ENCODE measurements at places on chromosomes 1 and 21.

DNA sequence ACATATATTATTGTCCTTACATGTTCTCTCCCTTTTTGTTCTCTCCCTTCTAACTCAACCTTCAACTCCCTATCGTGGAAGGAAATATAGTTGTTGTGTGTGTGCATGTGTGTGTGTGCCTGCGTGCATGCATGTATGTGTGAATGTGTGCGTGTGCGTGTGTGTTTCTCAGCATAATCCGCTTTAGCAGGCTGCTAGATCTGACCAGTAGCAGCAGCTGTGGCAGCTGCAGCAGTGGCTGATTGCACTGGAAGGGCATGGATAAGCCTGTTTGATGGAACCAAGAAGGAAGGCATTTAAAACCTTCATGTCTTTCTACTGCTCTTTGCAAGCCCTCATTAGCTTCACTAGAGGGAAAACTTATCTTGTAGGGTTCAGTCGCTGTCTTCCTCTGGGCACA, 65.6 kb upstream of the IRF2BP2 start:
- no peak for DNase-seq

DNA sequence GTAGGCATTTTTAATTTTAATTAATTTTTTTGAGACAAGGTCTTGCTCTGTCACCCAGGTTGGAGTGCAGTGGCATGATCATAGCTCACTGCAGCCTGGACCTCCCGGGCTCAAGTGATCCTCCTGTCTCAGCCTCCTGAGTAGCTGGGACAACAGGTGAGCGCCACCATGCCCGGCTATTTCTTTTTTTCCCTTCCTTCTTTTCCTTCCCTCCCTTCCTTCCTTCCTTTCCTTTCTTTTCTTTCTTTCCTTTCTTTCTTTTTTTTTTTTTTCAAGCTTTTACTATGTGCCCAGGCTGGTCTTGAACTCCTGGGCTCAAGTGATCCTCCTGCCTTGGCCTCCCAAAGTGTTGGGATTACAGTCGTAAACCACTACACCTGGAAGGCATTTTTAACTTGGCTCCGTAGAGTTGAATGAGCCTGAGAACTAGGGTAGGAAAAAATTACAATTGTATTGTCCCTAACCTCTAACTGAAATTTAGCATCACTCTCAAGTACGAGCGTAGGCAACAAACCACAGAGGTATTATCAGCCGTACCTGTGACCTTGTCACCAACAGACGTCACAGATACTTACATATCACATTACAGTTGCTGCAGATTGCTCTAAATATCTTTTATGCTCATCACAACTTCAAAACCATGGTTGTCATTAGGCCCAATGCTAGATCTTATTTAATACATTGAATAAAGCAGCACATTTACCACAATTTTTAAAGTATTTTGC, 8.0 kb downstream of the RUNX3 start:
- peak; percentile 71 for DNase-seq

DNA sequence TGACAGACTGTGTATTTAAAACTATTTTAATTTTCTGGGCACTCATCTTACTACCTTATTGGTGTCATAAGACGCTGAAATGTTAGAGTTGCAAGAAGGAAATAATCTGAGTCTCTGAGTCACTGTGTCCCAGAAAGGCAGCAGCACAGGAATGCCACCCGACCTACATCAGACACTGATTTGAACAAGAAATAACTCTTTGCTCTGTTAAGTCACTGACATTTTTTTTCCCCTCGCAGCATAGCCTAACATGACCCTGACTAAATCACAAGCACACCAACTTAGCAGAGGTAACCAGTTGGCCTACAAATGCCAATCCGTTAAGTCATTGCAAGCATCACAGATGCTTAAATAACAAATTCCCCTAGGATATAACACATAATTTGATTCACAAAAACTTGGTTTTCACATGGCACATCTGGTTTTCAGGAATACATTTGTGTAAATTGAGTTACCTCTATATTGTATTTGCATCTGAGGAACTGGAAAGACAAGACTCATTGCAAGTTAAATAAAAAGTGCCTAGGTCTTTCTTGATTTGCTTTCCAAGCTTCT, 349.1 kb downstream of the SEC16B start:
- DNase-seq: no peak

- DNase-seq: no peak
These were observed 102.5 kb downstream of the TRABD2B start for GRCh38 chr1:47894410-47895278.

DNA sequence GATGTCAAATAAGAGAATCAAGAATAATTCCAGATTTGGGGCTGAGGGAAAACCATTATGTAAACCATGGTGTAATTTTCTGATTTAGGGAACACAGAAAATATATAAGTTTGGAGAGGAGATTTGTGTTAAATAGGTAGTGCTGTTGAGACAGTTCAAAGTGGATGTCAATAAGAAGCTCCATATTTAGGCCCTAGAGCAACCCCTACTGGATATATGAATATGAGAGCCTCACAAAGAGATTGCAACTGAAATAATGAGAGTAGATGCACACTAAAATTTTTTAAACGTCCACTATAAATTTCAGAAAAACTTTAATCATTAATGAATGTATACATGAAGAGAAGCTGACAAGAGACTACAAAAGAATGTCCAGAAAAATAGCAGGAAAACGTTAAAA, 1447.8 kb upstream of the PRMT6 start:
- DNase-seq: no peak

DNA sequence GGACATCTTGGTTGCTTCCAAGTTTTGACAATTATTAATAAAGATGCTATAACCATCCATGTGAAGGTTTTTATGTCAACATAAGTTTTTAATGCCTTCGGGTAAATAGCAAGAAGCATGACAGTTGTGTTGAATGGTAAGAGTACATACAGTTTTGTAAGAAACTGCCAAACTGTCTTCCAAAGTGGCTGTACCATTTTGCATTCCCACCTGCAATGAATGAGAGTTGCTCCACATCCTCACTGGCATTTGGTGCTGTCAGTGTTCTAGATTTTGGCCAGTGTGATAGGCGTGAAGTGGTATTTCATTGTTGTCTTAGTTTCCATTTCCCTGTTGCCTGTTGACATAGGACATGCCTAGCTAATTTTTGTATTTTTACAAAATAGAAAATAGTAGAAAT, 45.4 kb downstream of the CD58 start:
- DNase-seq: no peak

- no peak for DNase-seq
These were observed 39.7 kb downstream of the RIPK4 start for GRCh38 chr21:41726970-41727783.

- no peak for DNase-seq
These were observed 32.1 kb upstream of the FASLG start for GRCh38 chr1:172626845-172627244.

DNA sequence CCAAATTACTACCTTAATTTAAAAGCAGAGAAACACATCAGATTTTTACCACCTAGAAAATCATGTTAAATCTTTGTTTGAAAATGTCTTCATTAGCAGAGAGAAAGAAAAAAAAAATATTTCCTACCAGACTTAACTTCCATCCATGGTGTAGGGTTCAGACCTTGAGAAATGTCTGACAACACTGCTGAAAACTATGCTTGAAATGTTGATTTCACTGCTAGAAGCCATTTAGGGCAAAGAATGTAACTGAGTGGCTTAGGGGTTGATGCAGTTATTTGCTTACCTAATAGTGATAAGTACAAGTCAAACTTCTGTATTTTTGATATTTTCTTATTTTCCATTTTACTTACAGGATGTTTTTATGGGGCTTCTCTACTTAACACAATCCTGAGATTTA, 495.6 kb upstream of the NEGR1 start:
- no peak for DNase-seq

- DNase-seq: no peak
These were observed 23.3 kb downstream of the MR1 start for GRCh38 chr1:181057079-181057478.

DNA sequence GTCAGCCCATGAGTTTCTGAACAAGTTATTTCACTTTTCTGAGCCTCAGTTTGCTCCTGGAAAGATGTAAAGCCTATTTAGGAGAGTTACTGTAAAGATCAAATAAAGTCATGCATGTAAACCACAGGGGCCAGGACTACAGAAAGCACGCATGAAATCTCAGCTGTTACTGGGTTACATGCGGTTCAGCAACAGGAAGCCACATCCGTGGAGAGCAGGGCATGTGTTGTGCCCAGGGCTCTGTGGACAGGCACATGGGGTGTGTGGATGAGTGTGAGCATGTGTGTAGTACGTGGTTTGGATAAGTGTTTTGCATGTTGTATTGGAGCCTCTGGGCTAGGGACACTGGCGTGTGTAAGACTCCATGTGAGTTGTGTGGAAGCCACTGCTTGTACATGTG, 2.2 kb upstream of the EPHA2 start:
- no peak for DNase-seq

DNA sequence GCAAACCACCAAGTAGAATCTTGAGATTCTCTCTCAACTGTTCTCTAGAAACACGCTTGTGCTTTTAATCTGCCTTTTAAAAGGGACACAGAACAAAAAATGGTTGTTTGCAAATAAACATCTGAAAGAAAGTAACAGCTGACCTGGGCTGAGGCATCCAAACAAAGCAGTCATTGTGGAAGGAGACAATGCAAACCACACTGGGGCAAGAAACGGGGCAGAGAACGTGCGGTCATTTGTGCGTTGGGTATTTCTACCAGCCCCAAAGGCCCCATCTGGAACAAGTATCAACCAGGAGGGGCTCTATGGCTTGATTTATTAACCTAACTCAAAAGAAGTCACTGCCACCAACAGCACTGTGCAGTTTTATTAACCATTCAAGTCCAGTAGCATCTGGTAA, 6.0 kb downstream of the STMN1 start:
- no peak for DNase-seq

- DNase-seq: no peak
These were observed 15.6 kb upstream of the C1orf174 start for GRCh38 chr1:3915551-3916121.

DNA sequence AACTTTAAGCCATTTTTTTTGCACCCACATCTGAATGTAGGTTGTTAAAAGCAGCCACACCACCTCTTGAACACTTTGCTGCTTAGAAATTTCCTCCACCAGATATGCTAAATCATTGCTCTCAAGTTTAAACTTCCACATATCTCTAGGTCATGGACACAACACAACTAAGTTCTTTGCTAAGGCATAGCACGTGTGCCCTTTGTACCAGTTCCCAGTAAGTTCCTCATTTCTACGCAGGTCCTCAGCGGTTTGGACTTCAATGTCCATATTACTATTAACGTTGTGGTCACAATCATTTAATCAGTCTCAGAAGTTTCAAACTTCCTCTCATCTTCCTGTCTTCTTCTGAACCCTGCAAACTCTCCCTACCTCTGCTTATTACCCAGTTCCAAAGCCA, 661.6 kb upstream of the PKN2 start:
- DNase-seq: no peak

All from CD4-positive, alpha-beta T cell treated with Interferon alpha-2 for 1 hour (primary cell).